ENCODE measurements at places on chromosomes 3 and 15. TPM values are rescaled to one million over a fixed set of nuclear protein-coding genes. Genes with fewer than 3 reads are reported as not detected.

Gene SKOR1
- 0.95 TPM for total RNA-seq

Gene CKMT1A
- total RNA-seq = not detected

Gene BFSP2
- total RNA-seq = not detected

DNA sequence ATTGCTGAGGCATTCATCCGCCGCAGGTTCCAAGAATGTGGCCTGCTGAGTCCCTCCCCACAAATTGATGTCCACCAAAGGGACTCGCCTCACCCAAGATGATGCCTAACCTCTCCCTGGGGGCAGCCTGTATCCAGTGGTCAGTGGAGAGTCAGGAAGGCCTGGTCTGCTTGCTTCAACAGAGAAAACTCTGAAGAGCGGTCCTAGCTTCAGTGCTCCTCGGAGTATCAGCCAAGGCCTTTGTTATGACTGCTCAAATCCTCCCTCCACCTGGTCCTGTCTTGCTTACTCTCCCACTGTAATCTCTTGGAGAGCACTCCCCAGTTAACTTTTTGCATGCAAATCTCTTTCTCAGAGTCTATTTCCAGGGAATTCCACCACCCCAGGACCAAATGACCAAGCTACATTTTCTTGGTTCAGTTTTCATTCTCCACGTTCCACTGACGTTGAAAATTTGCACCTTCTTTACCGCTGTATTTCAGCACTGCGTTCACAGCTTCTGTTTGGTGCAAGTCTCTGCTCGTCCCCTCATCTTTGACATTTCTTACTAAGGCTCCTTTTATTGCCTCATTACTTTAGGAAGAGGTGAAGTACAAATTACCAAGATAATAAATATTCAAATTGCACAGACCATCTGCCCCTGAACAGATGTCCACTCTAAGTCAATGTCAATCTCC, 22.3 kb downstream of the CMTM7 start:
- no peaks in the 10 kb centered on the region for H3K36me3 ChIP-seq
- no peaks in the 10 kb centered on the region for H3K27me3 ChIP-seq
- DNase-seq = no peak
- peak overlapping the region; percentile 97 for H3K27ac ChIP-seq
- H3K4me1 ChIP-seq = peaks cover 76% of the 10 kb centered on the region

GRCh38 chr3:156184156-156184555, 63.8 kb downstream of the KCNAB1 start:
- H3K27ac ChIP-seq = no peak overlapping the region
- no peak overlapping the region for H3K4me3 ChIP-seq
- no peak for DNase-seq
- no peaks in the 10 kb centered on the region for H3K4me1 ChIP-seq
- no peaks in the 10 kb centered on the region for H3K36me3 ChIP-seq

Data from activated T-cell treated with anti-CD3 and anti-CD28 coated beads, Interleukin-2, amount 50 U/mL, for 72 hours (primary cell).